ENCODE measurements at places on chromosomes 5 and 9.

DNA sequence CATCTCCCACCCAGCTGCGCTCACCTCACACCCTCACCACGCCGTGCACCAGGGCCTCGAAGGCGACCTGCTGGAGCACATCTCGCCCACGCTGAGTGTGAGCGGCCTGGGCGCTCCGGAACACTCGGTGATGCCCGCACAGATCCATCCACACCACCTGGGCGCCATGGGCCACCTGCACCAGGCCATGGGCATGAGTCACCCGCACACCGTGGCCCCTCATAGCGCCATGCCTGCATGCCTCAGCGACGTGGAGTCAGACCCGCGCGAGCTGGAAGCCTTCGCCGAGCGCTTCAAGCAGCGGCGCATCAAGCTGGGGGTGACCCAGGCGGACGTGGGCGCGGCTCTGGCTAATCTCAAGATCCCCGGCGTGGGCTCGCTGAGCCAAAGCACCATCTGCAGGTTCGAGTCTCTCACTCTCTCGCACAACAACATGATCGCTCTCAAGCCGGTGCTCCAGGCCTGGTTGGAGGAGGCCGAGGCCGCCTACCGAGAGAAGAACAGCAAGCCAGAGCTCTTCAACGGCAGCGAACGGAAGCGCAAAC, 1.1 kb downstream of the POU4F3 start:
- no peak for DNase-seq

DNA sequence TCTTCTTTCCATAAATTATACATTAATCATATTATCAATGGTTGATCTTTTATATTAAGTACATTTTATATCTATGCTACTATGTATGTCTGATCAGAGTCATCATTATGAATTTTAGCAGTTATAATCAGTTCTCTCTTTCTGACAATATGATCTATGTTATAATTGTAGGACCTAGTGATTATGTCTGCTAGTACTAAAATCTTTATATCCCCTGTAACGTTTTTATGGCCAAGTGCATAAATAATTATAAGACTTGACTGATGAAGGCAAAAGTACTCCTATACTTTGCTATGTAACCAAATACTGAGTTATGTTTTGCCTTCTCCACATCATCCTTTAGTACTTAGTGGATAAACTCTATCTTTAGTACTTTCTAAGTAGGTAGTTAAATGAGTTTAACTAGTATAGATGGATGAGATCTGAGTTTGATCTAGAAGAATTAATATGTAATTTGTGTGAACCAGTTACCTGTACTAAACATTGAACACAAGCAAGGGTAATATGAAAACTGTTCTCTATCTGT, 75.4 kb downstream of the SLF1 start:
- DNase-seq, result no peak

DNA sequence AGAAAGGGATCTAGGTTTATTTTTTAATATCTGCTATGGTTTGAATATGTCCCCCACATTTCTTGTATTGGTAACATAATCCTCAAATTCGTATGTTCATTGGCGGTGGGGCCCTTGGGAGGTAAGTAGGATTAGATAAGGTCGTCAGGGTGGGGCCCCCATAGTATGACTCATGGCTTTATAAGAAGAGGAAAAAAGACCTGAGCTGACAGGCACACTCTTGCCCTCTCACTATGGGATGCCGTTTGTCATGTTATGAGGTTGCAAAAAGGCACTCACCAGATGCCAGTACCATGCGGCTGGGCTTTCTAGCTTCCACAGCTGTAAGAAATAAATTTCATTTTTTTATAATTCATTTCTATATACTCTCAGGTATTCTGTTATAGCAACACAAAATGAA, 67.3 kb upstream of the SGCD start:
- no peak for DNase-seq

DNA sequence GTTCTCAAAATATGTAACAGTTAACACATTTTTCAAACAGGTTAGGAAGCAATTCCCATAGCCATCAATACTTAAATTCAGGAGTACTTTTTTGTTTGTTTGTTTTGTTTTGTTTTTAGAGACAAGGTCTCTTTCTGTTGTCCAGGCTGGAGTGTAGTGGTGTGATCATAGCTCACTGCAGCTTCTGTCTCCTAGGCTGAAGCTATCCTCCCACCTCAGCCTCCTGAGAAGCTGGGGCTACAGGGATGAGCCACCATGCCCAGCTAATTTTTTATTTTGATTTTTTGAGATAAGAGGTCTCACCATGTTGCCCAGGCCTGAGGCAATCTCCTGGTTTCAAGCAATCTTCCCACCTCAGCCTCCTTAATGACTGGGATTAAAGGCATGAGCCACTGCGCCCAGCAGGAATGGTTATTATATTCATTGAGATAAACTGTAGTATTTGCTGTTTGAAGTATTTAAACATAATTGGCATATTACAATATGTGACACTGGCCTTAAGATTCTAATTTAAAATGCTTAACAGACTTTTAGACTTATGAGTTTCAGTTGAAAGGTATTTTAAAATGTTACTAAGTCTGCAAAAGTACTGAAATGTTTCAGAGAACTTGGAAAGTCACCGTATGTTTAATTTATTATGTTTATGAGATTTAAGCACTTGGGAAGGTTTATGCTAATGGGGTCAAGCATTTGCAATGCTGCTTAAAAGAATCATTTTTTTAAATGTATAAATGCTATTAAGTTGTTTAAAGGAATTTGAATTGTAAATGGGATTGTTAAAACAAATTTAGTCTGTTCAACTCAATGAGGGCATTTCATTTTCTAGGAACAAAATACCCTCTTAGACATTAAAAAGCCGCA, 17.0 kb downstream of the UTP15 start:
- DNase-seq, result no peak

- DNase-seq, result peak; percentile 40
Measured at GRCh38 chr5:74127381-74128320, 501.7 kb downstream of the ARHGEF28 start.

DNA sequence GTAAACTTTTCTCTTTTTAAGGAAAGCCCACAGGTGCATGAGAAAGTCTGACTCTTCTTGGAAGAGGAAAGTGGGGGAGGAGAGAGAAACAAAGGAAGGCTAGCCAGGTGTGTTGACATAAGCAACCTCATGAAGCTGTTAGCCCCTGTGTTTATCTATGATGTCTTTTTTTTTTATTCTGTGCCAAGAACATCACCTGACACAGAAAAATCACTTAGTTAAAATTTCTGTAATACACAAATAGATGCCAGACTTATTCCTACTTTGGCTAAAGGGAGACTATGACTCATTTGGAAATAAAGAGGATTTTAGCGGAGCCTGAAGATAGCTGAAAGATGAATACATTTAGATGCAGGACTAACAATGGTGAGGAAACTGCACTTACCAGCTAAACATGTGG, 58.3 kb downstream of the BAAT start:
- DNase-seq, result no peak

GRCh38 chr9:131160416-131161112, 35.2 kb downstream of the NUP214 start:
- DNase-seq, result no peak

DNA sequence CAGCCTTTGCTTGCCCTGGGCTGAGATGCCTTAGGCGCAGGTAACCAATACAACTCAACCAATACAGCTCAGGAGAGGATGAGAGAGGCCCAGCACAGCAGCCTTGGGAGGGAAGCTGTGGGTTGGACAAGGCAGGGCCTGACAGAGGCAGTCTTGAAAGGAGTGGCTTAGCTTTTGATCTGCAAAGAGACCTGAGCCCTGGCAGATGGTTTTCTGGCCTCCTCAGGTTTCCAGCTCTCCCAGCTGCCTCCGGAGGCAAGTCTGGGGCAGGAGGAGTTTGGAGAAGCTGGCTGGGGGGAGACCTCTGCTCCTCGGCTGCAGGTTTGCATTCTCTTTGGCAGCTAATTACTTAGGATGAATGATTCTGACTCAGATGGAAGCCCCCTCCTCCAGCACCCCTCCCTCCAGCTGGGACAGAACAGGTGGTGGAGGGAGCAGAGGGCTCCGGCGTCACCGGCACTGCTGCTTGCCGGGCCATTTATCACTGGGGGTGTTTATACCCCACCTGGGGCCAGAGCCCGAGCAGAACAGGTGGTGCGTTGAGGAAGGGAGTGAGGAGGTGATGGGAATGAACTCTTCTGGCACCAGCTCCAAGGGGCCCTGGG, 50.8 kb downstream of the TSPAN17 start:
- no peak for DNase-seq

- no peak for DNase-seq
Measured at GRCh38 chr5:72633649-72634048, 126.4 kb upstream of the ZNF366 start.

DNA sequence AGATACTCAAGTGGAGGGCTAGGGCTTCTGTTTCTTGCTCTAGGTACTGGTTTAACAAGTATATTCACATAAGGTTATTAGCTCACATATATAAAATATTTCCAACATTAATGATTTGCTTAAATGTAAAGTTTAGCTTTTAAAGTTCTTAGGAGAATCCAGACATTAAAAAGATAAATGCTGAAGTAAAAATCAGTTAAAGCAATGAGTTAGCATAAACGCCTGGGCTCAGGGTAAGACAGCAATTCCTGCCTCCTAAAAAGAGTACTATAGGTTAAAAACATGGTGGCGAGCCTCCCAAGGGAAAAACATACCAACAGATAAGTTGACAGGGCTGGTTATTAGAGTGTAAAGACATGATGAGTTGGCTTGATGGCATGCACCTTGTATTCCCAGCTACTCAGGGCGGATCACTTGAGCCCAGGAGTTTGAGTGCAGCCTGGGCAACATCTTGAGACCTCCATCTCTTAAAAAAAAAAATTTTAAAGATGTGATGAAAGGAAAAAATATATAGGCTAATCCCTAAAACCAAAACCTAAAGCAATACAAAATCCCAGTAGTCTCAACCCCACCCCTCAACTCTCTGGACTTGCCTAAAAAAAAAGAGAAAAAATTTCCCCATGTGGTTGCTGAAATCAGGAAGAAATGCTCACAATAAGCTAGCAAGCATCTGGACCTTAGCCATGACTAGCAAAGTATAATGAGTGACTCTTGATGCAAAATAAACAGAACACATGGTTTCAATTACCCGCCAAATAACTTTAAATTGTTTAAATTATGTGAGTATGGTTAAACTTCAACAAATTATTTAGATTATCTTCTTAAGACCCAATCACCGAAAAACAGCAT, 3.6 kb downstream of the GOLPH3 start:
- no peak for DNase-seq

- DNase-seq, result peak; percentile 56
Measured at GRCh38 chr5:141507387-141508091, 18.7 kb downstream of the PCDHGC5 start.

DNA sequence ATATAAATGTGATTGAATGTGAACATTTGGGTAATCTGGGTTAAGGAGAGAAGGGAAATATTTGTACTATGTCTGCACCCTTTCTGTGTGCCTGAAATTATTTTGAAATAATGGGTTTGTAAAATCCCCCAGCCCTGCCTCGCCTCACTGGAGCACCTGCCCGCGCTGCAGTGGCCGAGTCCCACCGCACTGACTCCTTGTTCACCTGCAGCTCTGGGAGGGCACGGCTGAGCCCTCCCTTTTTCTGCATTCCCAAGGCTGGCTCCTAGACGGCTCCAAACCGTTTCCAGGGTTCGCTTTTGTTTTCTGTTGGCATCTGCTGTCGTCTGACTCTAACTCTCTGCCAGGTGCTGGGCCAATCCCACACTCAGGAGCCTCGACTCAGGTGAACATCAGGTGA, 17.6 kb upstream of the PPP1R26 start:
- DNase-seq, result no peak

DNA sequence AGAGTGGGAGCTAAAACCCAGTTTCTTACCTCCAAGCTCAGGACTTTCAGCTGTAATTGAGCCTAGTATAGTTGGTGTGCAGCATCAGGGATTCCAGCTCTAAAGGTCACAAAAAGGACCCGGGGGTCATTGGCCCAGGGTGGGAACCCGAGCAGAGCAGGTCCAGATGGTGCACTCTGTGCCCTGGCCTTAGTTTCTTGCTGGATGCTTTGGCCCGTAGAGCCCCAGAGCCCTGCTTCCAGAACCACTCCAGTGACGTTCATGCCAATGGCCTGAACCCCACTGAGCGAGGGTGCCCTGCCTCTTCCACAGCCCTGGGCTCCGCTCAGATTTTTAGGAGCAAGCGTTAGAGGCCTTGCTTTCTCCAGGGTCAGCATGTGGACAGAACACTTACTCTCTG, 8.2 kb downstream of the SLC22A5 start:
- no peak for DNase-seq

DNA sequence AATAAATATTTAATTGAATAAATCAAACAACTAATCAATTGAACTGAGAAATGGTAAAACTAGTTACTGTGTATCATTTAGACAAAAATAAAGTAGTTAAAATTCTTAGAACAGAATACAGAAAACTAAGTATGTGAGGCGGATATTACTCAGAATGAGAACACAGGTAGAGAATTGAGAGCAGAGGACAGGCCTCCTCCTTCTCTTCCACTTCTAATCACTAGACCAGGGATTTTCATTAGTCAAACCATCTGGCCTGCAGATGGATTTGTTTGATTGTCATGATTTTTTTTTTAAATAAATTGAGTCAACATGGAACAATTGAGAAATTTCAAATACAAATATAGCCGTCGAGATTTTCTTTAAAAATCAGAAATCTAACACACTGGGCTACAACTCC, 198.6 kb upstream of the HMHB1 start:
- DNase-seq, result no peak

GRCh38 chr9:91144769-91145168, 216.9 kb downstream of the AUH start:
- no peak for DNase-seq

GRCh38 chr9:4303006-4303405, 3.1 kb upstream of the GLIS3 start:
- no peak for DNase-seq
